Stimulated activated CD8-positive, alpha-beta memory T cell treated with anti-CD3 and anti-CD28 coated beads, Interleukin-4, amount 100 ng/mL, for 1 hour (primary cell): ENCODE measurements at places on chromosomes 5 and 9.

DNA sequence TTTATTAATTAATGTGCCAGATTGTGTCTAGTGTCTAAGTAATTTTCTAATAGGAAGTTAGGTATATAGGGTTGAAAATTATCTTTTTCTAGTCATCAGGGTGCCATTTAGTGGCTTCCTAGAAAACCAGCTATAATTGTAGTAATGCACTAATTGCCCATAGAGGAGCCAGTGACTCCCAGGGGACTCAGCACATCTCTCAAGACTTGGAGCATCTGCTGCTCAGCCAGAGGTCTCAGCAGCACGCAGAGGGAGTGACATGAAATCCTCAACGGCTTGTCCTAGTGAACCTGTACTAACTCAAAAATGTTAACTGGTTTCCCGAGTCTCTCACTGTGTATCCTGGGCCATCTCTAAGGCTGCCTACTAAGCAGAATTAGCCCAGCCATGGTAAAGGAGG lies 78.2 kb upstream of the MAN2A1 start:
- no peak for DNase-seq

DNA sequence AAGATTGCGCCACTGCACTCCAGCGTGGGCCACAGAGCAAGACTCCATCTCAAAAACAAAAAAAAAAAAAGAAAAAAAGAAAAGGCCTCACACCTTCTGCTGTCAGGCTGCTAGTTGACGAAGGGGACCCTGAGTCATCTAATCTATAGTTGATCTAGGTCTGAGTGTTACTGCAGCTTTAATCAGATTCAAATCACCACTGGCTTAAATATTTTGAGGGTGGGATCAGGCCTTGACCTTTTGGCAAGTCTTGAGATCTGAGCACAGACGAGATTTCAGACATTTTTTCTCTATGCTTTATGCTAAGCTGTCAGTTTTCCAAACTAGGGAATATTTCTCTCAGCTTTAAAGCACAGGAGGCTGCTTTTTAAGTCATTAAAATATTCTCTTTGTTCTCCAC lies 240.9 kb downstream of the GLIS3 start:
- no peak for DNase-seq

- DNase-seq: no peak
Measured at GRCh38 chr5:52710972-52711596, 76.6 kb upstream of the ITGA1 start.

DNA sequence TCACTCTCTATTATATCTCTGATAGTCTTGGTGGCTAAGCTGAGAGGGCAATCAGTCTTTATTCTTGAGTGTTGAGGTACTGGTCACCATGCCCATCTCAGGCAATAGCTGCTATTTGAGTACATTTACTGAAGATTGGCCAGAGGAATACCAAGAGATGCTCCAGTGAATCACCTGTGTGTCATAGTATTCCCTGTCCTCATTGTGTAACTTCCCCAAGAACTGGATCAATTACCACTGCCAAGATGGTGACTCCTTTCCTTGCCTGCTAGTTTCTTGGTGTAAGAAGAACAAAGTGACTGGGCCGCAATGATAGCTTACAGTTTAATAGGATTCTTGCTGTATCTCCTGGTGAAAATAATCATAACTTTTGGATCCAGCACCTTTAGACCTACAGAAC lies 418.7 kb upstream of the KIF2A start:
- DNase-seq: no peak

- DNase-seq: no peak
Measured at GRCh38 chr5:39955156-39955555, 530.4 kb upstream of the DAB2 start.
